Keratinocyte (primary cell): ENCODE measurements at places on chromosomes 7 and 10. TPM values are rescaled to one million over a fixed set of nuclear protein-coding genes. Genes with fewer than 3 reads are reported as not detected.

Gene FOXP2
- 0.85 to 1.4 TPM (median 0.98 TPM) in 3 replicates for polyA plus RNA-seq

DNA sequence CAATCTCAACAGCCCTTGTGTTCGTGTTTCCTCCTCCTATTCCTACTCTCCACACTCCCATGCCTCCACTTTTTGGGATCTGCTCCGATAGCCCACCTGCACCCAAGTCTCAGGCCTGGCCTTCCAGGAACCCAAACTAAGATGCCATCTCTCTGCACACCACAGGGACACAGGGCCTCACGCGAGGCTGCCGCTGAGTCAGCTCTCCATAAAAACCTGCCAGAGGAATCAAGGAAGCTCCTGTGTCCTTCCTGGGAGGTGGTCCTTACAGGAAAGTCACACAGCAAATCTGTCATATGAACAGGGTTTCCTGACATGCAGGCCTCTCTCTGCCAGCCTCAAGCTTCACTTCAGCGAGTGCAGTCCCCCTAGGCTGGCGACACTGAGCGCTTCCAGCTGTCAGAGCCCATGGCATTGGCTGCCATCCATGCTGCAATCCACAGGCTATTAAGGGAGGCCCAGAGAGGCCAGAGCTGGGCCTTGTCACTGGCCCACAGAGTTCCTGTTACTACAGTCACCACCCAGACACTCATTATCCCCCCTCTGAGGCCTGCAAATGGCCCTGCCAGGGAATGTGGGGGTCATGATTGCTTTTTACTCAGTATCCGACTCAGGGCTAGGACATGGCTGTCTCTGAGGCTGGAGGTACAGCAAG is 151.4 kb downstream of the OAT start:
- no peak for DNase-seq
- H3K27me3 ChIP-seq: peaks cover 13% of the 10 kb centered on the region
- H3K36me3 ChIP-seq: no peaks in the 10 kb centered on the region

DNA sequence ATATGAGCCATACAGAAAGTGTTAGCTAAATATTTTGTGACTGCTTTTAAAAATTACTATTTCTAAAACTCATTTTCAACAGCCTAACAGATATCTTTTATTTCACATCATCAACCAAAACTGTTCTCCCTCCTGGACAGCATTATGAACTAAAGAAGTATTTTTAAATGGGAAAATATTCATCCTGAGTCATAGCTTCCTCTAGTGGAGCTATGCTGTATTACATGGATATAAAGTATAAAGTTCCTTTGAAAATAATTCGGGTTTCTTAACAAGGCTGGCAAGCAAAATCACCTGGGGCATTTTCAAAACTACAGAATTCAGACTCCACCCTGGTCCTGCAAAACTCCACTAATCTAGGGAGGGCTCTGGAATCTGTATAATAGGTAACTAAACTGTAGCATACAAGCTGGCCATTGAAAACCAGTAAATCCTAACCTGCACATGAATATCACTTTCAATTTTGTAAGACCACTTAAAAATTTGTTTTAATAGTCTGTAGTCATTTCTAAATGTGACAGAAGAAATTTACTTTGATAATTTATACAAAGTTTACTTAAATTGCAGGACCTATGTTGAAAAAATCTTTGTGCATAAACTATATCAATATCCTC is 53.5 kb downstream of the SCIN start:
- no peaks in the 10 kb centered on the region for H3K36me3 ChIP-seq
- no peak for DNase-seq
- no peaks in the 10 kb centered on the region for H3K4me1 ChIP-seq
- H3K27ac ChIP-seq: no peak overlapping the region
- no peaks in the 10 kb centered on the region for H3K27me3 ChIP-seq

DNA sequence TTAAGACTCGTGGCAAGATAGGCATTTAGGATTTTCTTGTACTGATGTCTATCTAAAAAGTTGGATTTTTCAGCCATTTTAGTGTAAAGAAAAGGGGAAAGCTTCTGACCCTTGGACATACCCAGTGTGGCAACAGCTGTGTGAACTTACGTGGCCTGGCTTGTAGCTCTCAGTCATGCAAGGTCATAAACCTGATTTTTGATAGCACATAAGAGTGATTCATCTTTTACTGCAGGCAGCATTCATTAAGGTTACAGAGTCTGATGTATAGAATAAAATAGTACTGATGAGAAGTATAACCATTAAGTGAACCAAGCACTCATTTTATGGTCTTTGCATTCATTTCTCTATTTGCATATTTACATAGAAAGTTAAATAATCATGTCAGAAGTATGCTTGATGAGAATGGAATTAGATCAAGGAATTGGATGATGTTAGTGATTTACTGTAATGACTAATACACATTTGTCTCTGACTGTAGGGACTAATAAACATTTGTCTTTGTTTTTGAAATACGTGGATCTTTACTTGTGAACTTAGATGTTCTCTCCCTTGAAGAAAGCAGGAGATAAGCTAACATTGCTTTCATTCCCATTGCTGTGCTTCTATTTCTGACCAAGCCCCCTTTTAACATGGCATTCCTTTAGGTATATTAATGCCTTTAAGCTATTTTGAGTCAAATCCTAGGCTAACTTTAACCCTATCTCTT is 88.2 kb downstream of the GSDME start:
- no peak overlapping the region for H3K27ac ChIP-seq
- DNase-seq: no peak
- no peak overlapping the region for H3K4me3 ChIP-seq
- peaks cover 10% of the 10 kb centered on the region for H3K4me1 ChIP-seq
- peaks cover 1% of the 10 kb centered on the region for H3K36me3 ChIP-seq
- H3K27me3 ChIP-seq: no peaks in the 10 kb centered on the region

Gene HTR5A
- polyA plus RNA-seq: not detected in 3 replicates

GRCh38 chr7:111801277-111801676 is 239.0 kb upstream of the IMMP2L start:
- no peak overlapping the region for H3K27ac ChIP-seq
- no peaks in the 10 kb centered on the region for H3K36me3 ChIP-seq
- no peaks in the 10 kb centered on the region for H3K27me3 ChIP-seq
- no peak for DNase-seq
- peaks cover 6% of the 10 kb centered on the region for H3K4me1 ChIP-seq

DNA sequence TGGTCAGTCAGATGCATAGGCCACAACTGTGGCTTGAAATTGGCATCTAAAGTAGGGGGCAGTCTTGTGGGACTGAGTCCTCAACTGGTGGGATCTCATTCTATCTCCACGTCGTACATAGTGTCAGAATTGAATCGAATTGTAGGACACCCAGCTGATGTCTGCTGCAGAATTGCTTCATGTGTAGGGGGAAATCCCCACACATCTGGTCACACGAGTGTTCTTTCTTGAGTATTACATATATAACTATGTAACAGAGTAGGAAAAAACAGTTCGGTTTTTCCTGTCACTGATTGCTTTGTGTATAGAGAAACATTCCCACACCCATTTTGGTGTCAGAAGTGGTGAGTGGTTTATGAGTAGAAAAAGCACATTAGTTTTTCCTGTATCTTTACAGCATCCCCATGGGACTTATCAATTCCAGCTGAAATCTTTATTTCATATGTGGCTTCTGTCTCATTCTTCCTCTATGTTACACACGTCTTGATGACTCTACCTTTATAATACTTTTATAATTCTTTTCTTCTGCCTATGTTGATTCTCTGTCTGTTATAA is 79.4 kb upstream of the PCGF5 start:
- no peak overlapping the region for H3K4me3 ChIP-seq
- H3K27ac ChIP-seq: no peak overlapping the region
- DNase-seq: no peak
- H3K36me3 ChIP-seq: no peaks in the 10 kb centered on the region
- H3K4me1 ChIP-seq: no peaks in the 10 kb centered on the region

DNA sequence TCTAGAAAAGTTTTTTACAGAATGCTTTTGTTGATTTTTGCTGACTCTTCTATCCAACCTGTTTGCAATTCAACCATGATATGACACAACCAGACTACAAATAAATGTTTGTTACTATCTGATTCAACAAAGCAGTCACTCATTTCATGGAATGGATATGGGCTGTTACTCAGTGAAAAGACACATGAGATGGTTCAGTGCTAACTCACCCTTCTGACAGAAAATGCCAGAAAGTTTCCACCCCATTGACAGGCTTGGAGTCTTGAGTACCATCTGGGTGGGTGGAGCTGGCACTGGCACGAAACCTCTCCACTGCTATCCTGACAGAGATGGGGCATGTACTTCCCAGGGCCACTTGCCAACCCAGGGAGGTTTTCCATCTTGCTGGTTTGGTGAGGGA is 39.5 kb downstream of the RBM28 start:
- no peaks in the 10 kb centered on the region for H3K4me1 ChIP-seq
- peaks cover 19% of the 10 kb centered on the region for H3K36me3 ChIP-seq
- H3K27me3 ChIP-seq: no peaks in the 10 kb centered on the region
- H3K4me3 ChIP-seq: no peak overlapping the region
- no peak overlapping the region for H3K27ac ChIP-seq

DNA sequence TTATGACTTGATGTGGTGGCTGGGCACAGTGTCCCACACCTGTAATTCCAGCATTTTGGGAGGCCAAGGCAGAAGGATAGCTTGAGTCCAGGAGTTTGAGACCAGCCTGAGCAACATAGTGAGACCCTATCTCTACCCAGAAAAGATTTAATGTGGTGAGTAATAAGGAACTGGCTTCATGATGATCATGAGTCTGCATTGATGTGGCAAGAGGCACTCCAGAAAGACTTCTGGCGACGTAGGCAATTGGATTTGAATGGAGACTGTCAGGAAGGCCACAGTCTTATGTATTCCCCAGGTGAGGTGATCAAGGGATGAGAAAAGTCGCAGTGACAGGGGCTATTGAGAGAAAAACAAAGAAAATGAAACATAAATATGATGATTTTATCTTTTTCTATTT is 138.0 kb downstream of the CACNB2 start:
- H3K36me3 ChIP-seq: no peaks in the 10 kb centered on the region
- H3K27ac ChIP-seq: no peak overlapping the region
- H3K4me1 ChIP-seq: peaks cover 4% of the 10 kb centered on the region
- DNase-seq: no peak

DNA sequence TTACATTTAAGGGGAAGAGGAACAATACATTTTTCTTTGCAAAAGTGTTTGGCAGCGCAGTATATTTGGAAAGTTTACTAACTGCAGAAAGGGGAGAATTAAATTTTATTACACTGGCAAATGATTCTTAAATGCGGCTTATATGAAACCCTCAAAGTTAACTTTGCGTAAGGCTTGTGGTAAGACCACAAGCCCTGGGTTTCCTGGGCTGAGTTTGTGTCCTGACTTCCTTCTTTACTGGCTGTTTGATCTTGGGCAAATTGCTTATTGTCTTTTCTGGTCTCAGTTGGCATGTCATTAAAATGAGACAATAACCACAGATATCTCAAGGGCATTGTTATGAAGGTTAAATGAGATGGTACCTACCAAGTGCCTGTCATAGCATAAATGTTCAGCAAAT is 106.8 kb downstream of the GLRX3 start:
- H3K4me3 ChIP-seq: no peak overlapping the region
- H3K36me3 ChIP-seq: no peaks in the 10 kb centered on the region
- H3K27ac ChIP-seq: no peak overlapping the region
- no peak for DNase-seq

DNA sequence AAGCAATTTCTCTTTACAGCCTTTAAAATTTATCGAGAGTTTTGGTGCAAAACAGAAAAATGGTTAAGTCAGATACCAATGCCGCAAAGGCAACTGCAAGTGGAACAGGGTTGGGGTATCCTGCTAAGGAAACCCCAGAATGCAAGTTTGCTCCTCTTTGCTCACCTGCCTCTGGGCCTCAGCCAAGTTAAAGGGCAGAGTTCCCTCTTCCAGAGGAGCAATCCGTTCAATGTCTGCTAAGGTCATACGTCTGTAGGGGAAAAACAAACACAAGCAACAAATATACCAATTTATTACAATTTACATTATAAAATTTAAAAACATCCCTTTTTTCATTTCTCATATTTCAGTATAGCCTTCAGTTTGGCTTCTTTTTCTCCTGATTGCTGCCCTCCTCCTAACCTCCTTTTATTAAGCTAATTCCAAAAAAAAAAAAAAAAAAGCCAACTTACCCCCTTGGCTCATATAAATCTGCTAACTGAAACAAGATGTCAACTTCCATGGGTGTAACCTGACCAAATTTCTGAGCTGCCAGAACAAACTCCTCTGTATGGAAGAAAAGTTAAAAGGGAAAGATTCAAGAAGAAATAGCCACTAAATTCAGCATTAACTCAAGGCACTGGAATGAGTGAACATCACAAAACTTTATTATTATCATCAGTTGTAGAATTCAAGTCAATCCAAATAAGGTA is 132.6 kb downstream of the SLC25A13 start:
- no peak overlapping the region for H3K4me3 ChIP-seq
- no peaks in the 10 kb centered on the region for H3K27me3 ChIP-seq
- H3K4me1 ChIP-seq: no peaks in the 10 kb centered on the region
- H3K36me3 ChIP-seq: peaks cover 6% of the 10 kb centered on the region

DNA sequence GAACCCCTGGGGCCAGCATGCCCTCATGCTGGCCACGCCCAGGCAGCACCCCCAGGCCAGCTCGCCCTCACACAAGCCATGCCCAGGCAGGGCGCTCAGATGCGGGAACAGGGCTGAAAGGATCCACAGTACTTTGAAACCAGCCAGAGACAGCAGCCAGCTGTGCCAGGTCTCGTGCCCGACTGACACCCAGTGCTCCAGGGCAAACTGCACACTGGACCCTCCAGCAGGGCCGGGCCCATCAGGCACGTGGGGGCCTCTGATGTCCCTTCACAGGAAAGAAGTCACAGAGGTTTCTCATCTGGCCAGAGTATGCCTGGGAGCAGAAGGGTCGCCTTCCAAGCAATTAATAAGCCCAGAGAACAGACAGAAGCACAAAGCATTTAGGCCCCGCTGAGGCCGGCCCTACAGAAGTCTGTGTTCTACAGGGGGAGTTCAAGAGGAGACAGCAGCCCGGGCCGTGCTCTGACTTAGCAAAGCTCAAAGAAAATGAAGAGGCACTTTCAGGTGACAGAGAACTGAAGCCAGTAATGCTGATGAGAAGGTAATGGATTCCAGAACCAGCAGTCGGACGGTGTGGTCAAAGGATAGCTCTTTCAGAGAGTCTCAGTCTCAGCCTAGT is 21.4 kb downstream of the MAD1L1 start:
- DNase-seq: no peak
- no peak overlapping the region for H3K4me3 ChIP-seq
- H3K36me3 ChIP-seq: peaks cover 33% of the 10 kb centered on the region
- H3K27me3 ChIP-seq: no peaks in the 10 kb centered on the region
- H3K4me1 ChIP-seq: no peaks in the 10 kb centered on the region
- no peak overlapping the region for H3K27ac ChIP-seq

Gene HIPK2
- 4.5 to 13.9 TPM (median 5.8 TPM) in 3 replicates for polyA plus RNA-seq

Gene LRGUK
- 0.16 to 0.50 TPM (median 0.45 TPM) in 3 replicates for polyA plus RNA-seq

Gene CCNY
- polyA plus RNA-seq: 40.0 to 58.9 TPM (median 50.1 TPM) in 3 replicates

DNA sequence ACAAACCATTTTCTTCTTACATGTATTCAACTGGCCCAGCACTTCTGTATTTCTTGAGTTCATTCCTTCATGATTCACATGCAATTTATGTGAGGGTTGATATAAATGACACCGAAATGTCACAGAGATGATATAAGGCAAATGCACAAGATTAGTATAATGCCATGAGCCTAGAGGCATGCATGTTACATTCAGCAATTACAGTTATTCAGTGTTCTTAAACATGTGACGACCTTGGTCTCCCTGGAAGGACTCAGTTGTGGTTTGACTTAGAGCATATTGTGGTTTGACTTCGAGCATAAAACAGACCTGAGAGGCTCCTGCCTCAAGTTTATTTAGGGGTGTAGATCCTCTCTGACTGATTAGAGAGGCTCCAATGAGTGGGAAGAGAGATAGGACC is 752.1 kb upstream of the POM121L12 start:
- no peak for DNase-seq
- no peaks in the 10 kb centered on the region for H3K4me1 ChIP-seq
- no peaks in the 10 kb centered on the region for H3K27me3 ChIP-seq
- H3K27ac ChIP-seq: no peak overlapping the region
- no peaks in the 10 kb centered on the region for H3K36me3 ChIP-seq
